Activated T-helper 1 cell treated with anti-CD3 and anti-CD28 coated beads, Interleukin-12 subunit alpha, Interleukin-12 subunit beta, Interleukin-2, Interleukin-4 antibody, amounts not matched to agents 30 ng/mL and 10 ng/mL and 1 ng/mL, durations not matched to agents 14 hours and 24 hours and 36 hours (primary cell): ENCODE measurements at places on chromosomes 6 and 20. TPM values are rescaled to one million over a fixed set of nuclear protein-coding genes. Genes with fewer than 3 reads are reported as not detected.

DNA sequence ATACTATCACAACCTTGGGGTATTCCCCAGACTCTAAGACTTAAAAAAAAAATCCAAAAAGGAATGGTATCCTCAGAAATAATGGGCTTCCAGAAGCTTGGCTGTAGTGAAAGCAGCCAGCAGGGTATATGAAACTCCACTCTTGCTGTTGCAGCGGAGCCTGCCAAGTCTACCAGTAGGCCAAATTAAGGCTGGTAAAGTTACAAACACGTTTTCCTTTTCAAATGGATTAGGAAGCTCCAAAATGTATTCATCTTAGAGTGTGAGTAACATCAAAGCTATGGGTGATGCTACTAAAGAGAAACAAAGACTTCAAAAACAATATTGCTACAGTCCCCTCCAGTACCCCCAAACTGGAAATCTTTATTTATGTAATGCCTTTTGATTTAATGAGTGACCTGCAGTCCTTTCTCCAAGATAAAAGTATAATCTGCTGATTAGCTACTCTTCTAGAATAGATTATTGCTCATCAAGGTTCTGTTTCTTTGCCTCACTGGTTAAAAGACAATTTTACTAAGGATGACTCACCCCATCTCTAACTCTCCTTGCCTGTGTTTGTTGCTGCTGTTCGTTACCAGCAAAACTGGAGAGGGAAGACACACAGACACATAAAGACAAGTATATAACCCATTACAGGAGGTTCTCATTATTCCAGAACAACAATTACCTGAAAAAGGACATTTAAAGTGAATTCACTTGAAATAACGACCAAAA is 84.9 kb downstream of the BTBD9 start:
- no peak for DNase-seq

GRCh38 chr6:83510791-83511190 is 1.5 kb upstream of the PRSS35 start:
- no peak for DNase-seq

GRCh38 chr20:58401162-58401561 is 12.1 kb downstream of the VAPB start:
- no peak for DNase-seq

DNA sequence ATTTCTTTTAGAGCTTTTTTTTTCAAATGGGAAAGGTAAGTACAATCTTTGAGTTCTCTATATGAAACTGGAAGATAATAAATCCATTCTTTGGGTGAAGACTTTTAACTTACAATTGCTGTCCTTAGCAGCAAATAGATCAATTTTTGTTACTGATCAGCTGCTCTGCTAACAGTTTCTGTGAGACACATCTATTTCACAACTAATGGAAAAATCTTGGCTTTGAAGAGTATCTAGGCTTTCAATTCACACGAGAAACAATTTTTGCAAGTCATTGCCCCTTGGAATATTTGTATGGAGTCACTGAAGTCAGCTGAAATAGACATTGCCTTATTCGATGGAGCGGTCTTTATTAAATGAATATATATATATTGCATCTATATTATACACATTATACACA is 20.5 kb upstream of the ARG1 start:
- no peak for DNase-seq

DNA sequence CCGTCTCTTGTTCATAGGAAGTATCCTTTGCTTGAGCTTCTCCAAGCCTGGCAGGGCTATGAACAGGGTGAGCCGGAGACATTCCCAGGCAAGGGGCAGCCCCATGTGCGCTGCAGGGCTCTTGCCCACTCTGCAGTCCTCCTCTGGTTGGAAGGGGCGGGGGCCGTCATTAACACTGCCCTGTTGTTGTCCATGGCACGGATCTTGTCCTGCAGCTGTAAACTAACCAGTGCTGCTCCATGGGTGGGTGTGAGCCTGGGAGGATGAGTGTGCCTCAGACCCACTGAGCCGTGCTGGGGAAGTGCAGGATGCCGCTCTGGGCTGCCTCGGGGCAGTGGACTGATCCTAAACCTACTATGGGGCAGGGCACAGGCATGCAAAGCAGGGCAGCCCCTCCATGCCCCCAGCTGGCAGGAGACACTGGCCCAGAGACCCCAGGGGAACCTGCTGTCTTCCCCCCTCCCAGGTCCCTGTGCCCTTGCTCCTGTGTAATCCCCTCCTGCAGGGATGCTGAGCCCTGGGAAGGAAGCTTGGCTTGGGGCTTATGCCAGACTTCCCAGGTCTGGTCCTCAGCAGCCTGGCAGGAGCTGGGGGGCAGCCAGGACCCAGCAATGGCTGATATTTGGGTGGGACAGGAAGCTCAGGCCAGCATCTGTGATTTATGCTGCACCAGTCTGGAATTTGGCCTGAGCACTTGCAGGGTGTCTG is 8.5 kb downstream of the EBF4 start:
- no peak for DNase-seq

- DNase-seq, result no peak
These were observed 1.7 kb downstream of the MUCL3 start for GRCh38 chr6:30942338-30943060.

PLEKHG1 gene
- 0.27 and 0.80 TPM in 2 replicates for total RNA-seq

RAD21L1 gene
- not detected in 2 replicates for total RNA-seq

DYNLT2 gene
- 2.2 and 2.6 TPM in 2 replicates for total RNA-seq
